ENCODE measurements at places on chromosomes 6 and 20. TPM values are rescaled to one million over a fixed set of nuclear protein-coding genes. Genes with fewer than 3 reads are reported as not detected.

Gene PERP
- 22.5 TPM for total RNA-seq

Gene GGTLC1
- total RNA-seq, result not detected

Gene VGLL2
- total RNA-seq, result not detected

Gene KCNB1
- 1.3 TPM for total RNA-seq

Gene HEY2
- total RNA-seq, result 43.0 TPM

Gene ZNF391
- 4.1 TPM for total RNA-seq
